SJCRH30 (cell line): ENCODE measurements at places on chromosomes 7 and 10. TPM values are rescaled to one million over a fixed set of nuclear protein-coding genes. Genes with fewer than 3 reads are reported as not detected.

The CYP2C8 gene
- not detected in 2 replicates for total RNA-seq

The CYP26C1 gene
- not detected in 2 replicates for total RNA-seq

The BPGM gene
- 18.8 and 20.6 TPM in 2 replicates for total RNA-seq

The BMPER gene
- total RNA-seq: 0.47 and 0.71 TPM in 2 replicates

The GDF2 gene
- not detected in 2 replicates for total RNA-seq

The ENKUR gene
- total RNA-seq: not detected in 2 replicates

The SDK1 gene
- total RNA-seq: 3.4 and 6.0 TPM in 2 replicates

The UCMA gene
- total RNA-seq: not detected in 2 replicates

The SPDYE11 gene
- total RNA-seq: not detected in 2 replicates

The GPRIN2 gene
- total RNA-seq: not detected in 2 replicates

The CISD1 gene
- total RNA-seq: 43.2 and 45.0 TPM in 2 replicates

The GIMAP2 gene
- total RNA-seq: not detected in 2 replicates

The ZNF775 gene
- total RNA-seq: 8.1 and 9.5 TPM in 2 replicates

The STRA8 gene
- not detected in 2 replicates for total RNA-seq

The HMX2 gene
- not detected in 2 replicates for total RNA-seq

The AKR1C4 gene
- total RNA-seq: not detected in 2 replicates

The SLC13A1 gene
- 0.03 and 0.14 TPM in 2 replicates for total RNA-seq

The PILRB gene
- total RNA-seq: 13.3 and 28.0 TPM in 2 replicates

The DKK1 gene
- 0.38 and 0.56 TPM in 2 replicates for total RNA-seq

The FRAT1 gene
- 2.1 and 2.7 TPM in 2 replicates for total RNA-seq

The LGI1 gene
- total RNA-seq: not detected in 2 replicates

The ATXN7L1 gene
- total RNA-seq: 5.9 and 6.2 TPM in 2 replicates

The H2BK1 gene
- not detected in 2 replicates for total RNA-seq

The INA gene
- total RNA-seq: not detected in 2 replicates

The CDHR3 gene
- total RNA-seq: 0.91 and 1.5 TPM in 2 replicates

The SPDYE16 gene
- total RNA-seq: 0.10 TPM in 1 of 2 replicates, not detected in the other

The GNGT1 gene
- total RNA-seq: 0.48 and 0.65 TPM in 2 replicates

The CRTAC1 gene
- total RNA-seq: not detected in 2 replicates

The GARIN1A gene
- total RNA-seq: 0.16 and 0.20 TPM in 2 replicates

The CPA4 gene
- total RNA-seq: 3.2 and 4.8 TPM in 2 replicates

The SCIN gene
- total RNA-seq: not detected in 2 replicates

The CALHM3 gene
- not detected in 2 replicates for total RNA-seq

The PKD2L1 gene
- total RNA-seq: not detected in 2 replicates

The PLAC9 gene
- total RNA-seq: 4.7 and 7.2 TPM in 2 replicates

The UCN3 gene
- total RNA-seq: 0.10 and 0.20 TPM in 2 replicates

The INHBA gene
- 0.08 TPM in 1 of 2 replicates, not detected in the other for total RNA-seq

The AMZ1 gene
- total RNA-seq: 0.02 and 0.05 TPM in 2 replicates
